ENCODE measurements at places on chromosomes 5 and 9.
A peak's percentile ranks its signal among the peaks of the same experiment; 100 is the strongest.

GRCh38 chr9:84949258-84949657, 279.7 kb downstream of the NTRK2 start:
- DNase-seq = no peak

DNA sequence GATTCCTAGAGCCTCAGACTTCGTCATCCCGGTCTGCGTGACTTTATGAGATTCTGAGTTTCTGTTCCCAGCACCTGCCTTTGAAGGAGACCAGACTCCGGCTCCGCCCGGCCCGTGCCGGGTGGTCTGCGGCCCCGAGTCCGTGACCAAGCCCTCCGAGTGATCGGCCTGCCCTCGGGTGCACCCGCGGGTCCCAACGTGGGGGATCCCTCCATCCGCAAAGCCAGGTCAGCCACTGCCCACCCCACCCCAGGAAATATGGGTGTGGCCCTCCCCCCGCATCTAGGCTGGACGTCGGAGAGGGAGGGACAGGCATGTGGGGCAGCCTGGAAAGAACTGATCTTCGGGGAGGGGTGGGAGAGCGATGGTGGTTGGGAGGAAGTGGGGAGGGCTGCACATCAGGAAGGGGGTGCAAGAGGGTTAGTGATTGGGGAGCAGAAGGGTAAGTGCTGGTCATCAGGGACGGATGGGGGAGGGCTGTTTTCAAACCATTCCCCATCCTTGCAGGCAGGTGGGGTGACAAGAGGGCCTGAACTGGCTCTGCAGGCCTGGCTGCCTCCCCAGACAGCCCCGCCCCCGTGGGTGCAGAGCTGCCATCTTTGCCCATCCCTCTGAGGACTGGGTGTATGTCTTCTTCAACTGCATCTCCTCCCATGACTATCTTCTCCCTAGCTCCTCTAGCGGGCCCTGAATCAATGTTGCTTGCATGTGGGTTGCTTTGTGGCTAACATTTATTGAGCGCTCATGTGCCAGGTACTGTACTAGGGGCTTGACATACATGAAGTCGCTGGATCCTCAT, 747 bp downstream of the LRSAM1 start:
- no peak for DNase-seq

- no peak for DNase-seq
Measured at GRCh38 chr9:107881626-107882300, 392.2 kb upstream of the KLF4 start.

- DNase-seq = no peak
Measured at GRCh38 chr9:13575558-13575957, 296.1 kb upstream of the MPDZ start.

- no peak for DNase-seq
Measured at GRCh38 chr9:124886866-124887492, 25.0 kb downstream of the ARPC5L start.

DNA sequence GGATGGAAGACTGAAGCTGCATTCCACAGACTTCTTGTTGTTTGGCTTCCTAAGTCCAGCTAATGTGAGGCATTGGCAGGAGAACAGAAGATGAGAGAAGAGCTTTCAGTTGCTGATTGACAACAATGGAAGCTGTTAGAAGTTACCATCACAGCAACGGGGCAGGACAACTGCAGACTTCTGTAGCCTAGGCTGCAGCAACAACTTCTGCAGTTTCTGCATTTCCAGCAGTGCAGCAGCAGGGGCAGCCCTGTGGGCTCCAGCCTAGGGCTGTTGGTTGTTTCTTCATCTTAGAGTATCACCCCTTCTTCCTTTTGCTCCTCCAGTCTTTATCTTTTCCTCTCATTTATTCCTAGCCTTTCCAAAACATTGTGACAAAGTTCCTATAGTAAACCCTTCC, 528.8 kb upstream of the PTGER4 start:
- DNase-seq = no peak

- DNase-seq = no peak
Measured at GRCh38 chr5:40165106-40165788, 514.5 kb upstream of the PTGER4 start.

- DNase-seq = peak; percentile 99
Measured at GRCh38 chr5:134370871-134371833, at the start of gene UBE2B. Gene UBE2B (plus strand): TSS chr5:134371569. CDS start chr5:134371596, 27 bp downstream.

DNA sequence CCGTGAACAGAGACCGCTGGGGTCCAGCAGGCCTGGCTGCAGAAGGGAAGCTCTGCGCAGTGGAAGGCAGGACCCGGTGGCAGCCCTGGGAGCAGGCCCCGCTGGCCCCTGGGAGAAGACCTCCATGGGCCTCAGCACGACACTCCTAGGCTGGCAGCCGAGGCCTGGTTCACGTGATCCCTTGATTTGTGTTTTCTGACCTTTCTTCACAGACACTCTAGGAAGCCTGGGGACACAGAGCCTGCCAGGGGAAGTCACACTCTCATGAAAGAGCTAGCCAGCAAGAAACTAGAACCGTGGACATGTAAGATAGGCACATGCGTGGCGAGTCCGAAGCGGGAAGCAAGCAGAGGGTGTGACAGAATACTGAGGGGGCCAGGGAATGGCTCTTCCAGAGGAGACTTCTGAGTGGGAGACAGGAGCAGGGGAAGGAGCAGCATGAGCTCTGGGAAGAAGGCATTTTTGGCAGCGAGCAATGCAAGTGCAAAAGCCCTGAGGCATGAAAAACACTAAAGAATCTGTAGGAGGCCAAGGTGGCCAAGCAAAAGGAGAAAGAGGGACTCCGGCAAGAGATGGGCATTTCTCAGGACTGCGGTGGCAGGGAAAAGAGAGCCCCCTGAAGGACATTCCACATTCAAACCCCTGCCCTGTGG, 26.6 kb upstream of the IL17B start:
- DNase-seq = no peak

GRCh38 chr5:157543825-157544622, 31.6 kb downstream of the ADAM19 start:
- no peak for DNase-seq

DNA sequence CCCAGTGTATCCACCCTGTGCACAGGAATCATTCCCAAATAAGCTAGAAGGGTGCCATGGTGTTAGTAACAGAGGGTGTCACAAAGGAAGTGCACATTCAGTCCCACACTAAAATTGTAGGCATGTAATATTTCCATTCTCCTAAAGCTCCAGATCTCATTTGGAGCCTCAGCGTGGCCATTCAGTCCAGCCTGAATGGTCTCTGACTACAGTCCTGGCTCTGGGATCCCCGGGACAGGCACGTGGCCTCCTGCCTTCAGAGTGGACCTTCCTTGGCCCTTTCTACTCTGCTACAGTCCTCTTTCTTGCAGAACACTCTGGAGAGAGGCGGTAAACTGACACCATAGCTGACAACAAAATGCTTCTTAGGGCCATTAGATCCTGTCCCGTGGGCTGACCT, 243.9 kb downstream of the IRX2 start:
- no peak for DNase-seq

DNA sequence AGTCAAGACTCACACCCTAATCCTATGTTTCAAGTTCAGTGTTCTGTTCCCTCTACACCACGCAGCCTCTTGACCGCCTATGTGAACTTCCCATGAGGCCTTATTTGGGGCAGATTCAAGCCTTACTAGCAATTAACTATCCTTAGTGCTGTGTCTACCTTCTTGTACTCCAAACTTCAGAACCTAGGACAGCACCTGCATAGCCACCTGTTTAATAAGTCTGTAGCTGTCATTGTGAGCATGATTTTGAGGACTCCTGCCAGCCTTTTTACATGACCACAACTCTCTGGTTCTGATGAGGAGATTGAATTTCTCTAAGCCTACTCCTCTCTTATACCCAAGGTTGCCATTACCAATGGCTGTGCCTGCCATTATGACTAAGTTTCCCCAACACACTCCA, 50.8 kb upstream of the PCSK1 start:
- no peak for DNase-seq

GRCh38 chr5:151523335-151523734, 67.8 kb downstream of the FAT2 start:
- DNase-seq = no peak

DNA sequence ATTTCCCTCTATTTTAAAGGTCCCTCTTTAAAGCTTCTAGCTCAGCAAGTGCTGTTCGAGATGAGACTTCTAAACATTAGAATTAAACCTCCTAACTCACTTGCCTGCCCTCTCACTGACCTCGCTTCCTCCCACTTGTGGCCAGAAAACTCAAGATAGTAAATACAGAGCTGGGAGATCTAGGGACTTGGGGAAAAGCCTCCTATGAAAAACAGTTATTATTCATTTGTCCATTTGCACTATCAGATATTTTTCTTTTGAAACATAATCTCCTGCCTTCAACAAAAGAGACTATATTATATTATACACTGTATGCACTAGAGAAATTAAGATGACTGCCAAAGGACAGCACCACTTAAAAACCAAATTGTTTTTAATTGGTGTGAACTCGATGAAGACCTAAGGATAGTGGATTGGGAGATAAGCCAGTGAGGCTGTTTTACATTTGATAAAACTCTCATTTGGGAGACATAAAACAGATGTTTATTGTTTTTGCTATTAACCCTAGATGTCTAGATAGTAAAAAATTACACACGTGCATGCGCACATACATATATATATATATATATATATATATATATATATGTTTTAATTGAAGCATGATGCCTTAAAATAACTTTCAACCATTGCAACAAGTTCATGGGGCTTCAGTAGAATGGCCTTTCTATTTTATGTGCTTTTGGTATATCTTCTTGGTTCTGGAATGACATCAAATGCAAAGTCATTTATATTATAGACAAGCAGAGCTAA, 229.4 kb downstream of the ADAMTSL1 start:
- DNase-seq = no peak

- DNase-seq = no peak
Measured at GRCh38 chr9:13675638-13676000, 396.1 kb upstream of the MPDZ start.

DNA sequence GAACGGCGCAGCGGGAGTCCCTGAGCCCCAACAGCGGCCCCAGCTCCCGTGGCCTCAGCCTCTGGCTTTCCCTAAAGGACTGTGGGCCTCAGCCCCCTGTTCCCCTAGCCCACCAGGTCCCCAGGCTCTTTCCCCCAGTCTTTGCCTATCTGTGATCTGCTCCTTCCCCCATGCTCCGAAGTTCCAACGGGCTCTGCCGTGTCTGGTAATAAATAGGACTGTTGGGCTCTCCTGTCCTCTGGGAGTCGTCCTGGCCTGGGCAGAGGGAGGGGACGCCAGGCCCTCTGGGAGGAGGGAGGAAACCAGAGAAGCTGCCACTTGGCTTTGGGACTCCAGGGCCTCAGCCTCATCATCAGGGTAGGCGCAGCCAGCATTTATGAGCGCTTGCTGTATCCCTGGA, 28.1 kb downstream of the ADGRD2 start:
- DNase-seq = no peak

- DNase-seq = no peak
Measured at GRCh38 chr9:133277467-133277866, 2.5 kb upstream of the ABO start.

DNA sequence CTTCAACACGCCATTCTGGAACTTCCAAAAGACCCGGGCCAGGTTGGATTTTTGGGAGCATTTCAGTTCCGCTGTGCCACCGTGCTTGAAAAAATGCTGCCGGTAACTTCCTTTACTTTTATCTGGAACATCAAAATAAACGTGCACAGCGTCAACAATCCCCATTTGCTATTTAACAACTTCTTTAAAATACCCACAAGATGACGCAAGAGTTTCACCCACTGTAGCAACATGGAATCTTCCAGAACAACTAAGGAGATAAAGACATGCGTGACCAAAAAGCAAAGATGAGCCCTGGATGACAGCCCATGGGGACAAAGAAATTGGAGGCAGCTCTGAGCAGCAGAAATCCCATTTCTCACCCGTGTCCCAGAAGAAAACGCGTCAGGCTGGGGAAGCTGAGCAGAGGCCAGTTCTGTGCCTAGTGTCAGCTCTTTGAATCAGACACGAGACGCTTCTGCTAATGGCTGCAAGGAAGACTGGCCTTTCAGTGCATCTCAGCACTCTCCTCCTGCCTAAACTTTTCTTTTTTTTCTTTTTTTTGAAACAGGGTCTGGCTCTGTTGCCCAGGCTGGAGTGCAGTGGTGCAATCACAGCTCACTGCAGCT, 61.3 kb downstream of the SECISBP2 start:
- no peak for DNase-seq

- no peak for DNase-seq
Measured at GRCh38 chr9:92295827-92296258, 2.3 kb upstream of the IARS1 start.

DNA sequence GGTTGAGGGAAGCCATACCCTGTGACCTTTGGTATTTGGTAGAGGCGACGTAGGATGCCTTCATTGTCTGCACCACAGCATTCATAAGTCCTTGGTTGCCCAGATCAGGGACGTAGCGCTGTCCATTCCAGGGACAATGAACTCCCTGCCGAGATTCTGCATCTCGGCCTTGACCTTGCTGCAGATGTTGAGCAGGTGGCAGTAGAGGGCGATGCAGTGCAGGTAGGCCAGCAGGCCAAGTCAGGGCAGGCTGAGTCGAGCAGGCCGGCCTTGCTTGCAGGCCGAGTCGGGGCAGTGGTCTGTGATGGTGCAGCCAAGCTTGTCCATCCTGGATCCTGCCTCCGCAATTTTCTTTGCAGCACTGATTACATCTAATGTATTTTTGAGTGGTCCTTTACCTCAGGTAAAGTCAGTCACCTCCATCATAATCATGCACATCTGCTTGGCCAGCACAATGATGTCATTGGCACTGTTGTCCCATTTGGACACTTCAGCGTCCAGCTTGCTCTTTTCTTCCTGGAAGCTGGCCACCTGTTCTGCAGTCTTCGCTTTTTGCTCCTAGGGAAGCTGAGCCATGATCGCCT, 93.4 kb upstream of the CCDC112 start:
- no peak for DNase-seq

DNA sequence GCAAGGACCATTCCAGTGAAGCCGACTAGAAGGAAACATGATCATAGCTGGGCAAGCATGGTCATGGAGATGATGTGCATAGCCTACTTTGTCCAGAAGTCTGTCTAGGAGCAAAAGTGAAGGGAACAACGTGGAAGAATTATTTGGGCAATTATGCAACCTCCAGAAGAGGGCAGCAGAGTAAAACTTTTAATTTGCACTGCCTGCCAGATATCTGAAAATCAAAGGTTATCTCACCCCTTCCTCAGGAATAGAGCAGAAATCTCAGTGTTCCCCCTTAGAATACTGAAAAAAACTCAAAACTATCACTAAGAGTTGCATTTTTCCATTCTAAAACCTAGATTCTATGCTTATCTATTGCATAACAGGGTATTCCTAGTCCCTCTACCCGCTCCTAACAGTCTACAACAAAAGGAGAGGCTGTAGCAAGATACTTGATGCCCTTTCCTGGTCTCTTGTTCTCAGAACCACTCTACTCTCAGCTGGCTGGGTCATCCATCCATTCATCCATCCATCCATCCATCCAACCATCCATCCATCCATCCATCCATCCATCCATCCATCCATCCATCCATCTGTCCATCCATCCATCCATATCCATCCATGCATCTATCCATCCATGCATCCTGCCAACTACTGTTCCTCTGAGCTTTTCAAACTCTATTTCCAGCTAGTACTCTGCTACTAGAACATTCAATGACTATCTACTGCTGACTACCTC, 8.4 kb upstream of the SETD9 start:
- no peak for DNase-seq

DNA sequence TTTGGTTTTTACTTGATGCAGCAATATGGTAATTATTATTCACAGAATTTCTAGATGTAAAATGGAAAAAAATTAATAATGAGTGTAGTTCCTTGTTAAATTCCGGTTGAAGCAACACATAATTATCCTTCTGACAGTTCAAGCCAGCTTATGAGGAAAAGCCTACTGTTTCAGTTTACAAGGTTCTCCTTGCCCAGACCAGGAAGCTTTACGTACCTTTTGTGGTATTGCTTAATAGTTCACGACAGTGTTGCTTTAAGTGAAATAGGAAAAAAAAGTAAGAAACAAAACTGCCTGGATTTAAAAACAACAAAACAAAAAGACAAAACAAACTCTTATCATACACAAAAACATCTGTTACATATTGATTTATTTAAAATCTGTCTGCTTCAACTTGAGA, 547.3 kb upstream of the C9orf72 start:
- no peak for DNase-seq
